ENCODE measurements at places on chromosomes 5 and 9. TPM values are rescaled to one million over a fixed set of nuclear protein-coding genes. Genes with fewer than 3 reads are reported as not detected.

The SFXN1 gene
- 103 TPM for total RNA-seq

The OBP2B gene
- total RNA-seq, result not detected

The HAVCR1 gene
- total RNA-seq, result not detected

The EQTN gene
- total RNA-seq, result not detected

The PCDHGA12 gene
- 19.9 TPM for total RNA-seq

The PDE6A gene
- total RNA-seq, result 0.12 TPM

DNA sequence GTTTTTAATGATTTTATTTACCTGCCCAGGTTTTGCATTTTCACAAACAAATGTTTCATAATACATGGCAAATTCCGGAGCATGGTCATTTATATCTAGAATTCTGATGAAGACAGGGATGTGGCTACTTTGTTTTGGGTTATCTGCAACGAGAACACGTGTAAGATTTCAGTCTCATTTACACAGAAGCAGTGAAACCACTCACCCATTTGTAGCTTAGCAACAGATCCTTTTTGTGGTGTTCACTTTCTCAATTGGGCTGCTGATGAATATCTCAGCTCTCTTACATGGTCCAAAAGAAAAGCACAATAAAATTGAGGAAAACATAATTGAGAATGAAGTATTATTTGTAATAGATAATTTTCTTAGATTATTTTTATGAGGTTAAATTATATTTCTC lies 148.6 kb downstream of the CDH9 start:
- no peak for DNase-seq

DNA sequence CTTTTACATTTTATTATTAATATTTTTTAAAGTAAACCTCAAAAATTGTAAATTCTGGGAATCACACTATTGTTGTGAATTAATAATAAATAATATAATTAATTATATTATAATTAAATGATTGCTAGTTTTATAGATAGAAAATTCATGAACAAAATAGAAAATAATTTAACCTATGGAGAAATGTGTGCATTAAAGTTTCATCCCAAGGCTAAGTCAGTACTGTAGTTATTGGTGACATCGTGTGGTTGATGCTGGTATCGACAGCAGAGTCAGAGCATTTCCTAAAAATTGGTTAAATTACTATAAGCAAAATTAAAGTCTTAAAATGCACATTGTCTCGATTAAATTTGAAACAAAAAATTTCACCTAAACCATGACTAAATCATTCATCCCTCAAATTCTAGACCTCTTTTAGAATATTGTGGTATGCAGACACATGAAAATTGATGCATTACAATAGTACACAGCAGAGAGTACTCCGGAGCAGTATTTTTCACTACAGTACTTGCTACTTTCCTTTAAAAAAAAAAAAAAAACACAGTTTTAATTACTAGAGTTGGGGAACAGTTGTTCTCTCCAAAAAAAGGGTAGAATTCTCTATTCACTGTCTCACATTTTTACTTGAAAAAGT lies 73.9 kb downstream of the RORB start:
- DNase-seq, result peak; percentile 3

- DNase-seq, result no peak
These were observed 224.1 kb downstream of the ACTL7B start for GRCh38 chr9:108631496-108632285.

GRCh38 chr9:6590772-6591384 lies 54.7 kb downstream of the GLDC start:
- no peak for DNase-seq

DNA sequence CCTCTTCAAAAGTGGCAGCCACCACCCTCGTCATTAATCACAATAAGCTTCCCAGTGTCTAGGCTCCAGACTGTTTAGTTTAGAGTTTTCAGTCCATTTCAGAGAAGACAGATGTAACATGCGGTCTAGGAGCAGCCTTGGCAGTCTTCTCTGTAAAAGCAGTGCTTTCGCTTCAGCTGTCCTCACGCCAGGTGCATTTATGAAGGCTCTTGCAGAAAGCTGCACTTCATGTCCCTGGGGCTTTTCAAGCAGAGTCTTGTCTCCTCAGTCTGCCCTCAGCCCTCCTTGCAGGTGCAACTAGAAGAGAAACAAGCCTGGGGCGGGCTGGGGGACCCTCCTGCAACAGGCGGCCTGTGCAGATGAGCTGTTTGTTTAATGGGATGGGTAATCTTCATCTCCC lies 281.9 kb downstream of the DRD1 start:
- DNase-seq, result no peak

DNA sequence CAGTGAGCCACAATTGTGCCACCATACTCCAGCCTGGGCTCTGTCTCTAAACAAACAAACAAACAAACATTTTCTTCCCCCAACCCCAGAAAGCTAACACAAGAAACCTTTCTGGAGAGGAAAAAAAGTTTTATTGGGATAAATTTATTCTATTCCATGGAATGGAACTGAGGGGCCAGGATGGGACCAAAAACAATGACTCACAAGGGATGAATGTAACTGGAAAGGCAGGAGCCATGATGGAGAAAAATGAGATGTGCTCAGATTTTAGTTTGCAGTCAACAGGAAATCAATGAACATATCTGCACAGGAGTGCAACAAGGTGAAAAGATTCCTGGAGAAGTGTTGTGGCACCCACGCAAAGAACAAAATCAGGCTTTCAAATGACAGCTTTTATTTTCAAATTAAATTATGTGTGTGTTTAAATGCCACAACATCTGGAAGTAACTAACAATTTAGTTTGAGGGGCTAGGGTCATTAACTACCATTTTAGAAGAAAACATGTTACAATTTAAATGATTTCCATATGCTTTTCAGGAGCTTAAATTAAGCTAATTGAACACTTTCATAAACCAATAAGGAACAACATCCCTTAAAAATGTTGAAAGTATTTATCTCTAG lies 208.6 kb downstream of the TSSK1B start:
- DNase-seq, result no peak

DNA sequence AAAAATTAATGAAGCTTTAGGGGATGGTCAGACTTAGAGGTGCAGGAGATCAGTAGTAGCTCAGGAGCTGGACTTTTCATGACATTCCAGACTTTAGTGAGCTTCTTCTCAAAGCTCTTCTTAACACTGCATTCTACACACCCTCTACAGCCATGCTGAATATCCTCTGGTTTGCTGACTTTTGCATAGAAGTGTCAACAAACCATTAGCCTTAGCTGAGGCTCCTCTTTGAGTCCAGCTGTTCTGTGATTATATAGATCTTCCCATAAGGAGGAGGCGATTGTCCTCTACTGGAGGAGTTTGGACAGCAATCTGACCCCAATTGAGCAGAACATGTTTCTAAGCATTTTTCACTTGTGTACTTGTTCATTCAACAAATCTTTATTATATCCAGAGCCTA lies 75.0 kb upstream of the RUSC2 start:
- DNase-seq, result no peak

GRCh38 chr5:3336666-3337065 lies 259.0 kb upstream of the IRX1 start:
- no peak for DNase-seq

- peak; percentile 70 for DNase-seq
These were observed 74.3 kb downstream of the MUSK start for GRCh38 chr9:110742741-110743371.

DNA sequence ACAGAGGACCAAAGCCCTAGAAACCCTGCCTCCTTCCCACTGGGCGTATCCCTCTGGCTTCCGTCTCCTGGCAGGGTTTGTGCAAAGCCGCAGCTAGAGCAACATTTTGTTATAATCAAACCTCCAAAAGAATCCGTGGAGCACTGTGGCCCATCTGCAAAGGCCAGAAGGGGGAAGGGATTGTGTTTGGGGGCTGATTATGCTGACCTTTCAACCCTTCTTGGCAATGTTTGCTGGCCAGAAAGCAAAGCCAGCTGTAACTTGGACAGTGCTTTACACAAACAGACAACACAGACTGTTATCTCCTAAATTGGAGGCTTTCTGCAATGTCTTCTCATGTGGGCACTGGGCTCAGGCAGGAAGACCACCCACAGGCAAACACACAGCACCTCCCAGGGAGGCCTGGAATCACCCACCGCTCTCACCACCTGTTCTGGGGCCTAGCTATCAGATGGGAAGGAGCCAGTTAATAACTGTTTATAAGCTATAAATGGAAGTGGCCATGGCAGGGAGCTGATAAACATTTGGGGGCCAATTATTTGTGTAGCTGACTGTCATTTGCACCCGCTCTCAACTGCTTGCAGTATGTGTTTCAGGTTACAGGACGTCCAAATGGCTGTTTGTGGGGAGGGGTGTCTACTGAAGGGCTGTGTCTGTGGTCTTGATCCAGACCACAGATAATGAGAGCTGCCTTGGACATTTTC lies 121.6 kb upstream of the ERCC6L2 start:
- DNase-seq, result no peak

DNA sequence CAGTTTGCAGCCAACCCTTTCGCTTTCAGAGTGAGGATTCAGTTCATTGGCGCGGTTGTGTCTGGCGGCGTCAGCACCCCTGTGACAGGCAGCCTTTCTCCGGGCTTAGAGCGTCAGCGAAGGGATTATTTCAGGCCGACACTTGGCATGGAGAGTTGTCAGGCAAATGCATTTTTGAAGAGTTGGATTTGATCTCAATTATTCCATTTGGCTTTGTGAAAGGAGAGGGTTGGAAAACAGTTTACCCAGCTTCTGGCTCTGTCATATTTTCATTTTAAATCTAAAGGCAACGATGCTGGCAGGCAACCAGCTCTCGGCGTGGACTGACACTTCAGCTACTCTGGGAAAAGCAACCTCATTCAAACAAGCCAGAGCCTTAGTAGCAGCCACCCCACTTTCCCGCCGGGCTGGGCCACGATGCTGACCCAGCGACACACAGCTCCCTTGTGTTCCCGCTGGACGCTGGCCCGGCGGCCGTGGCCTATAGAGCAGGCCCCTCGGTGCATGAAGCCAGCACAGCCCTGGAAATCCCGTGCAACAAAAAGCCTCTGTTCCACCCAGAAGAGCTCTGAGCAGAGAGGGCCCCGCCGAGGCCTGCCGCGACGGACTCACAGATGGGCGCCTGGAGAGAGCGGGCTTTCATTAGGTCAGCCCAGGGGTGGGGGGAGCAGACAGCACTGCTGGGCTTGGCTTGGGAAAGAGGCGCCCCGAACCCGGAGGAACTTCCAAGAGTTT lies 28.9 kb upstream of the LPCAT1 start:
- peak; percentile 17 for DNase-seq

DNA sequence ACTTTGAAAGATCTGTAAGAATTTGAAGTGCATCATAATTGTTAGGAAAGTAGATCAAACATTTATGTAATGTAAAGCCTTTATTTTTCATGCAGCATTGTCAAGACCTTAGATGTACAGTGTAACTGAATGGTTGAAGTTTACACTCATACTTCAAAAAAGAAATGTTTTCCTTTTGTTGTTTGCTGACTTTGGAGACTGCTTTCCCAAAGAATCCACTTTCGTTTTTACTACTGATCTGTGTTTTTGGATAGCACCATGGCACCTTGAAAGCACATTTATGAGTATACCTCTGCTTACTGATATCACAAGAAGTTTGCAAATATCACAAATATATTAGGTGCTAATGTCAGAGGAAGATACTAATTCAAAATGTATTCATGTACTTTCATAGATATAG lies 50.0 kb downstream of the PIP5K1B start:
- DNase-seq, result no peak

DNA sequence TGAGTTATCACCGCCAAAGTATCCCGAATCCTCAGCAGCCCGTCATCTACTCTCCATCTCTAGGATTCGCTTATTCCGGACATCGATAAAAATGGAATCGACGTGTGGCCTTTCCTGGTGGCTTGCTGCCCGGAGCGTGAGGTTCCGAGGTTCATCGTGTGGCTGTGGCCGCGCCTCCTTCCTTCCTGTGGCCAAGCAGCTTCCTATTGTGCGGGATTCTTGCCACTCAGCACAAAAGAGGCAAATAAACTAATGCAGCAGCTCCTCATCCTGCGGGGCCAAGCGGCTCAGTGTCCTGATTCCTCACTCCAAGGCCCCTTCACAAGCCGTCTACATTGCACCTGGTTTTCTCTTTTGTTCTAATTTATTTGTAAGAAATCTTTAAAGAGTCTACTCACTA lies 800.9 kb downstream of the CDH9 start:
- no peak for DNase-seq

- no peak for DNase-seq
These were observed 49.9 kb upstream of the OTULINL start for GRCh38 chr5:14531668-14532067.

GRCh38 chr9:84857211-84857610 lies 187.7 kb downstream of the NTRK2 start:
- no peak for DNase-seq
